ENCODE measurements at places on chromosomes 5 and 9. TPM values are rescaled to one million over a fixed set of nuclear protein-coding genes. Genes with fewer than 3 reads are reported as not detected.

The IL31RA gene
- not detected for total RNA-seq

The POLR3G gene
- total RNA-seq: 6.0 TPM

The PCDHB14 gene
- 16.3 TPM for total RNA-seq

The PCDHGA1 gene
- total RNA-seq: 5.2 TPM

The GPR150 gene
- total RNA-seq: not detected

The GM2A gene
- total RNA-seq: 13.5 TPM

The LCN9 gene
- not detected for total RNA-seq

The ARHGEF39 gene
- 1.3 TPM for total RNA-seq

The CDO1 gene
- 63.2 TPM for total RNA-seq

The OBP2B gene
- total RNA-seq: not detected

Data from cerebellum (tissue), 4 donors.